Panc1 (cell line): ENCODE measurements at places on chromosomes 1 and 21. TPM values are rescaled to one million over a fixed set of nuclear protein-coding genes. Genes with fewer than 3 reads are reported as not detected.

DNA sequence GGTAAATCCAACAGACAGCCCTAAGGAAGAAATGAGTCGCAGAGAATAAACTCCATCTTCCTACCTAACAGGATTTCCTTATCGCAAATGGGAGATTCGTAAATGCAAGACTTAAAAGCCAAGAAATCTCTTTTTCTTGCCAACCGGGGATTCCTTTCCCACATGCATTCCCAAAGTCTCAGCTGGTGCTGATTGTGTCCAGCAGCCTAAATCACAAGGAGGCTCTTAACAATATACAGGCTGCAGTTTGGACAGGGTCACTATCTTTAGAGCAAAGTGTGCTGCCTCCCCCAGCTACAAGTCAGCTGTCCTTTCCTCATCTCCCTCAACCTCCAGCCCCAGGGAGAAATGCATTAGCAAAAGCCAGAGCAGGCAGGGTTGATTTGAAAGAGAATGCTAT lies 189.8 kb upstream of the PLXNA2 start:
- DNase-seq: no peak
- no peak overlapping the region for H3K4me3 ChIP-seq
- H3K27me3 ChIP-seq: no peaks in the 10 kb centered on the region; the same call in 1 of the 2 replicates
- no peak overlapping the region for H3K27ac ChIP-seq

Gene TAF5L
- 23.8 TPM for total RNA-seq

DNA sequence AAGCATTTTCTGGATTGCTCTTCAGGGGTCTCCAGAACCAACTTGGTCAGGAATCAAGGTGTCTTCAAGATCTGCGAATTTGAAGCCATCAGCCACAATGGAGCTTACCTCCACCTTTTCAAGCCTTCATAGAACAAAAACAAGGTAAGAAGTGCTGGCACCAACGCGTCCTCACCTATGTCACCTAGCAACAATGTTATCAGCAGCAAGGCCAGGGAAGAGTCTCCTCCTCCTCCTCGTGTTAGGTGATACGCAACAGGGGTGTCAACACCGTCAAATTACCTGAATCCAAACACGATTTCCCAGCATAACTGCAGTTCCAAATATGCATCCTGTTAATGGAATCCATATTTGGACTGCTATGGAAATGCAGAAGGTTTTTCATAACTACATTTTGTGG lies 4.1 kb upstream of the TIAM1 start:
- no peaks in the 10 kb centered on the region for H3K36me3 ChIP-seq
- no peak overlapping the region for H3K4me3 ChIP-seq
- peaks cover 4% of the 10 kb centered on the region; the same call in 1 of the 2 replicates for H3K27me3 ChIP-seq
- H3K4me1 ChIP-seq: no peaks in the 10 kb centered on the region
- no peak overlapping the region for H3K27ac ChIP-seq

Gene C1orf226
- 38.4 TPM for total RNA-seq

Gene ABCA4
- total RNA-seq: 1.5 TPM

Gene UCK2
- total RNA-seq: 91.2 TPM

Gene DNTTIP2
- total RNA-seq: 50.3 TPM

- no peaks in the 10 kb centered on the region for H3K27me3 ChIP-seq
- H3K4me3 ChIP-seq: no peak overlapping the region
- DNase-seq: no peak
- peaks cover 22% of the 10 kb centered on the region for H3K36me3 ChIP-seq
Observed at GRCh38 chr1:40075266-40075665, 21.8 kb downstream of the PPT1 start.

- H3K27me3 ChIP-seq: no peaks in the 10 kb centered on the region
- DNase-seq: no peak
- H3K4me3 ChIP-seq: no peak overlapping the region
- H3K4me1 ChIP-seq: no peaks in the 10 kb centered on the region
- no peak overlapping the region for H3K27ac ChIP-seq
Observed at GRCh38 chr1:182460550-182460951, 10.6 kb downstream of the RGSL1 start.

Gene FMO5
- 0.57 TPM for total RNA-seq

Gene PCSK9
- 0.26 TPM for total RNA-seq

- H3K4me3 ChIP-seq: no peak overlapping the region
- DNase-seq: no peak
- no peak overlapping the region for H3K27ac ChIP-seq
- no peaks in the 10 kb centered on the region for H3K4me1 ChIP-seq
- H3K36me3 ChIP-seq: no peaks in the 10 kb centered on the region
Observed at GRCh38 chr1:60911966-60912697, 170.2 kb upstream of the NFIA start.

- DNase-seq: no peak
- peaks cover 16% of the 10 kb centered on the region for H3K36me3 ChIP-seq
- peak overlapping the region; percentile 48; the same call in 1 of the 2 replicates for H3K27ac ChIP-seq
- peaks cover 14% of the 10 kb centered on the region for H3K4me1 ChIP-seq
- no peaks in the 10 kb centered on the region for H3K27me3 ChIP-seq
Observed at GRCh38 chr1:8352471-8352845, 34.5 kb downstream of the SLC45A1 start.

GRCh38 chr21:44012474-44013379 lies 618 bp downstream of the TRAPPC10 start:
- peaks cover 14% of the 10 kb centered on the region for H3K4me1 ChIP-seq
- no peak for DNase-seq
- H3K27me3 ChIP-seq: no peaks in the 10 kb centered on the region

GRCh38 chr1:111417755-111418154 lies 9.8 kb downstream of the OVGP1 start:
- H3K36me3 ChIP-seq: no peaks in the 10 kb centered on the region
- DNase-seq: no peak
- no peak overlapping the region for H3K4me3 ChIP-seq
- H3K4me1 ChIP-seq: no peaks in the 10 kb centered on the region
- no peak overlapping the region for H3K27ac ChIP-seq

Gene SPRR2G
- not detected for total RNA-seq

DNA sequence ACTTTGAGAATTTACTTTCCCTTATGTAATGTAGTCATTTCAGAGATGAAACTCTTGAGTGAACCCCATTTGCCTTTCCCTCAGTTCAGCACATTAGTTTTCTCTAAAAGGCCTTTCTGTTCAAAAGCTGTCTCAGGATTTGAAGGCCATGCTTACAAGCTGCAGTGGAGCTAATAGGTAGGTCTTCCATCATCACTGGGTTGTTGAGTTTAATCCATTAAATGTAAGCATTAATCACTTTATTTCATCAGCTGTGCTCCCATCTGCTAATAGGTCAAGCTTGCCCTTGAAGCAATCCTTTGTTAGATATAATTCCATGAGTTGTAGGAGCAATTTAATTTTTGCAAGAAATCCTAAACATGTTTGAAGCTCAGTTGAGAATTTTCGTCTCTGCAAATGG lies 422.2 kb upstream of the ZP4 start:
- no peak overlapping the region for H3K27ac ChIP-seq
- H3K36me3 ChIP-seq: no peaks in the 10 kb centered on the region
- H3K4me1 ChIP-seq: no peaks in the 10 kb centered on the region
- DNase-seq: no peak

Gene TSPAN2
- not detected for total RNA-seq

Gene ACKR1
- total RNA-seq: not detected

GRCh38 chr1:7261490-7261889 lies 476.2 kb downstream of the CAMTA1 start:
- H3K27ac ChIP-seq: no peak overlapping the region
- H3K36me3 ChIP-seq: no peaks in the 10 kb centered on the region
- no peaks in the 10 kb centered on the region for H3K27me3 ChIP-seq

GRCh38 chr1:226308723-226309397 lies at the start of gene LIN9:
TSS of gene LIN9 (minus strand) at chr1:226309164. CDS start at chr1:226309139, 25 bp downstream.
- peaks cover 18% of the 10 kb centered on the region for H3K4me1 ChIP-seq
- peak within 1 kb of the TSS; percentile 90 for H3K27ac ChIP-seq
- no peaks in the 10 kb centered on the region for H3K36me3 ChIP-seq
- no peaks in the 10 kb centered on the region for H3K27me3 ChIP-seq
- DNase-seq: no peak
- H3K4me3 ChIP-seq: peak within 1 kb of the TSS; percentile 99

GRCh38 chr1:15826810-15827507 lies 19.5 kb upstream of the UQCRHL start:
- no peaks in the 10 kb centered on the region for H3K36me3 ChIP-seq
- H3K27ac ChIP-seq: no peak overlapping the region
- no peak overlapping the region for H3K4me3 ChIP-seq
- H3K27me3 ChIP-seq: no peaks in the 10 kb centered on the region

DNA sequence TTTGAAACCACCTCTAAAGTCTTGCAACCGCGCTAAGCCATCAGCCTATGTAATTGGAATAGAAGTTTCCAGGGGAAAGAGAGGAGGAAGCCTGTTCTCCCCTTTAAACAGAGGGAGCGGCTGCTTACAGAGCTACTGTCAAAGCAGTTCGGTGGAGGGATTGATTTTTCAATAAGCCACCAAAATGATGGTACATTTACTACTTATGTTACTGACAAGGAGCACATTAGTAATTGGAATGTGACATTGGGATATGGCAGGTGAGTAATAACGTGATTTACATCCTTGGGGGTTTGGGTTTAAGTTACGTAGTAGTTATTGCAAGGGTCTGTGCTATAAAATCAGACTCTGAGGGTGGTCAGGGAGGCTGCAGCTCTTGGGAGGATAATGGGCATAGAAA lies 257.3 kb downstream of the KAZN start:
- H3K36me3 ChIP-seq: no peaks in the 10 kb centered on the region
- peaks cover 26% of the 10 kb centered on the region for H3K27me3 ChIP-seq
- no peak overlapping the region for H3K4me3 ChIP-seq
- H3K4me1 ChIP-seq: no peaks in the 10 kb centered on the region
- no peak for DNase-seq

DNA sequence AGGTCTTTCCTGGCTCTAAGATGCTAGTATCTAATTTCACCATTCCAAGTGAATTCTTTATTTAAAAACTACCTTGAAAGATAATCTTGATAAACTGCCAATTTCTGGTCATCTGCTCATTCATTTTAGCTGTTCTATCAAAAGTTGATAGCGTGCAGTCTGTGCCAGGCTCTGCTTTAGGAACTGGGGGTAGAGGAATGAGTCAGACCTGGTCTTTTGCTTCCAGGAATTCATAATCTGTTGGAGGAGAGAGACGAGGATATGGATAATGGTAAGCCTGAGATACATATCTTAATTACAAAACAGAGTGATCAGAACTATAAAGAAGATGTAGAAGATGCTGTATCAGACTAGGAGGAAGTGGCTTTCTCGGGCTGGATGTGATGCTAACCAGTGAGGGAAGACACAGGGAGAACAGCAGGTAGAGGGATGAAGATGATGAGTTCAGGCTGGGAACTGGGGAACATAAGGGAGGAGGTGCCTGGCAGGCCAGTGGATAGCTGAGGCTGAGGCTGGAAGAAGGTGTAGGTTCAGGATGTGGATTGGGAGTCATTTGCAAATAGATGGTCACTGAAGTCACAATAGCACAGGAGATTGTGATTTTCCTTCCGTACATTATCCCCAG lies 12.3 kb upstream of the PHC2 start:
- H3K4me1 ChIP-seq: no peaks in the 10 kb centered on the region
- DNase-seq: no peak
- no peak overlapping the region for H3K4me3 ChIP-seq
- no peaks in the 10 kb centered on the region for H3K27me3 ChIP-seq

DNA sequence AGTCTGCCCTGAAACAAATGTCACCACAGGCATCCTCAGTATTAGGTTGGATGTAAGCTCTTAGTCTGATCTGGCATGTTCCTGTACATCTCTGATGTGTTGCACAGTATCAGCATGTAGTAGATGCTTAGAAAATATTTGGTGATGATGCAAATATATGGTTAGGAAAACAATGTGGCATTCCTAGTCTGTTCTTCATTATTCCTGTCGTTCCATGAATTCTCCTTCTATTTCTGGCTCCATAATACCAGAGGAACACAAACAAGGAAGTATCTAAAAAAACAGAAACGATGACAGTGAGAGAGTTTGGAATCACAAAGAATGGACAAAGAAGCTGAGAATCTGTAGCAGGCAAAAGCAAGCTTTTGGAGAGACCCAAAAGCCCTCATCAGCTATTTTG lies 236.6 kb downstream of the HHAT start:
- no peak overlapping the region for H3K4me3 ChIP-seq
- no peak overlapping the region for H3K27ac ChIP-seq
- H3K4me1 ChIP-seq: no peaks in the 10 kb centered on the region

Gene FMN2
- 1.9 TPM for total RNA-seq

Gene RNF220
- 64.9 TPM for total RNA-seq

Gene TAS1R1
- not detected for total RNA-seq

DNA sequence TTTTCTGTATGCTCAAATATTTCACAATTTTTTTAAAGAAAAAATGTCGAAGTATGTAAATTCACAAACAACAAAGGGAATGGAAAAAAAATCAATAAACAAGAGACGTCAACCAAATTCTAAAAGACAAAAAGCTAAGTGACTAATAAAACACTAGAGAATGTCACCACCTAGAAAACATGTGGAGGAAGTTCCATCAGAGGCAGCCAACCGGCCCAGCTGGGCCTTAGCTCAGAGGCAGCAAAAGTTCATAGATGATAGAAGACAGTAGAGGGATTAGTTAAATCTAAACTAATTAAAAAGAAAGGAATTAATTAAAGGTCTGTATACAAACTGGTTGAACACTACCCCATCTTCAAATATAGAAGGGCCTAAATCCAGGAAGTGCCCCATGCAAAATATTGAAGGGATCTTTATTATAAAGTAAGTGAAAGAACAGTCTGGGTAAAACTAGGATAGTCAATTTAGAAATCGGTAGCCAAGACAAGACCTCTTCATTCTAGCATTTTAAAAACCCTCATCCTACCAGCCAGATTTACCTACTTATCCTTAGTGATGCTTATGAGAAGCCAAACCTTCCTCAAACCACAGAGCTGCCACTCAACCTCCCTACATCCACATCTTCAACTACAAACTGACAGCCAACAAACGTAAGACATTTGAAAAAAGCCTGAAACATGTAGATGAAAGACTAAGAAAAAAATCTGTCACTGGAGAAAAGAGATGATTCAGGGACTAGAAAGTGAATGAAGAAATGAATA lies 23.7 kb downstream of the MRPL39 start:
- no peak overlapping the region for H3K27ac ChIP-seq
- no peaks in the 10 kb centered on the region for H3K27me3 ChIP-seq
- no peaks in the 10 kb centered on the region for H3K4me1 ChIP-seq

GRCh38 chr21:26438976-26439375 lies 134.1 kb downstream of the CYYR1 start:
- H3K4me1 ChIP-seq: no peaks in the 10 kb centered on the region
- no peak for DNase-seq
- H3K36me3 ChIP-seq: no peaks in the 10 kb centered on the region
- H3K27me3 ChIP-seq: no peaks in the 10 kb centered on the region
- H3K4me3 ChIP-seq: no peak overlapping the region
- H3K27ac ChIP-seq: no peak overlapping the region

GRCh38 chr21:37622755-37623154 lies 256.2 kb downstream of the DYRK1A start:
- no peak overlapping the region for H3K27ac ChIP-seq
- no peaks in the 10 kb centered on the region for H3K4me1 ChIP-seq
- H3K4me3 ChIP-seq: no peak overlapping the region
- no peak for DNase-seq
- H3K27me3 ChIP-seq: no peaks in the 10 kb centered on the region

Gene HSD11B1
- total RNA-seq: not detected

DNA sequence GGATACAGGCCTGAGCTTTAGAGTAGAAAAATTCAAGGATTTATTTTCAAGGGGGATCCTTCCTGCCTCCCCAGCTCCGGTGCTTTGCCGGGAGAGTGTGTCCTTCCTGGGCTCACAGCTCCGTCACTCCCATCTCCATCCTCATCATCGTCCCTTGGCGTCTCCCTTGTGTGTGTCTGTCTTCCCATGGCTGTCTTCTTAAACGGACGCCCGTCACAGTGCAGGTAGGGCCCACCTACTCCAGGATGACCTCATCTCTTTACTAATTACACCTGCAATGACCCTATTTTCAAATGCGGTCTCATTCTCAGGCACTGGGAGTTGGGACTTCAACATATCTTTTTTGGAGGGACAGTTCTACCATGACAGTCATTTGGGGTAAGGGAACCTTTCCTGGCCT lies 320.3 kb upstream of the C1orf174 start:
- H3K4me3 ChIP-seq: no peak overlapping the region
- no peak overlapping the region for H3K27ac ChIP-seq
- no peaks in the 10 kb centered on the region for H3K4me1 ChIP-seq
- H3K36me3 ChIP-seq: no peaks in the 10 kb centered on the region
- DNase-seq: no peak
